Activated CD4-positive, CD25-positive, alpha-beta regulatory T cell treated with anti-CD3 and anti-CD28 coated beads, Interleukin-2, amount 50 U/mL, for 24 hours (primary cell): ENCODE measurements at places on chromosomes 11 and 22.

DNA sequence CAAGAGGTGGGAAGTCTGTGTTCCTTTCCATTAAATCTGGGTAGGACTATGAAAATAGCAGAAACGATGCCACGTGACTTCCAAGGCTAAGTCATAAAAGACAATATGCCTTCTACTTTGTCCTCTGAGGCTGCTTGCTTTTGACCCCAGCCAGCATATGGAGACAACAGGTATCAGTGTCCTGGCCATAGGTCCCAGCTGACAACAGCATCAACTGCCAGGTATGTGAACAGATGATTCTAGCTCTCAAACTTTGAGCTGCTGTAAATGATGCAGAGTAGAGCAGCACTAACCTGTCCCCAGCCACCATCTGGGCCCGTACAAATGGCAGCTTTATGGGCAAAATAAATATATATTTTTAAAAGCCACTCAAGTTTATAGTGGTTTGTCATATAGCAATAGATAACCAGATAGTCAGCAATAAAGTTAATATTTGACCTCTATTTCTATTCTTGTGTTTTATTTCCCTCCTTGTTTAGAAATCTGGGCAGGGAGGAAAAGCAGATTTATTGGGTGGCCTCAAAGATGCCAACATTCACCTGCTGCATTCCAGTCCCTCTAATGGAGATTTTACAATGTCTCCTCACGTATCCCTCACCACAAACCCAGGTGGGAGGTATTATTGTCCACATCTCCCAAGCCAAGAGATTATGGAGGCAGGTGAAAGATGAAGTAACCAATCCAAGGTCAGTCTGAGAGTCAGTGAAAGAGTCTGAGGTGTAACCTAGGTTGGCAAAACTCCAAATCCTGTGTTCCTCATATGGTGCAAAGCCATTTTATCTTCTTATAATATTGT lies 209.6 kb upstream of the LARGE1 start:
- no peak for ATAC-seq

GRCh38 chr11:126723665-126724045 lies 276.9 kb downstream of the KIRREL3 start:
- ATAC-seq: no peak

- peak; percentile 37 for ATAC-seq
These were observed at the start of gene OSM for GRCh38 chr22:30266445-30267381. TSS of gene OSM (minus strand) at chr22:30266851. CDS start at chr22:30266799, 52 bp downstream.

- ATAC-seq: no peak
These were observed 9.0 kb downstream of the PRRG4 start for GRCh38 chr11:32838505-32839274.

- no peak for ATAC-seq
These were observed 199.3 kb downstream of the TBC1D22A start for GRCh38 chr22:46961591-46962295.

GRCh38 chr11:83437939-83438338 lies 151.8 kb upstream of the CCDC90B start:
- no peak for ATAC-seq

- no peak for ATAC-seq
These were observed 378.7 kb downstream of the NTM start for GRCh38 chr11:131749101-131749500.

- ATAC-seq: no peak
These were observed 80.1 kb downstream of the USP35 start for GRCh38 chr11:78268591-78269410.

DNA sequence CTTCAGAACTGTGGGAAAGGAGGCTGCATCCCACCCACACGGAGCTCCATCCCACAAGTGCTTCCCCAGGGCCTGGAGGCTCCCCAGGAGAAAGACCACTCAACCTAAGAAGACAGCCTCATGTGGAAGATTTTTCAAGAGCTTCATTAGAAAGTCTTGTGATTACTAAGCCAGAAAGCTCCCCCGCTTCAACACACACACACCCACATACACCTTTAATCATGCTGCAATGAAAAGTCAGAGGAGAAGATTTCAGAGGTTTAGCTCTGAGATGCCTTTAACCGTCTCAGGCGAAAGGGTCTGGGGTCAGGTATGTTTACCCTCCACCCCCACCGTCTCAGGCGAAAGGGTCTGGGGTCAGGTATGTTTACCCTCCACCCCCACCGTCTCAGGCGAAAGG lies 634.5 kb upstream of the B3GAT1 start:
- ATAC-seq: no peak

GRCh38 chr11:112085822-112086421 lies 634 bp downstream of the TIMM8B start:
- ATAC-seq: peak; percentile 53

DNA sequence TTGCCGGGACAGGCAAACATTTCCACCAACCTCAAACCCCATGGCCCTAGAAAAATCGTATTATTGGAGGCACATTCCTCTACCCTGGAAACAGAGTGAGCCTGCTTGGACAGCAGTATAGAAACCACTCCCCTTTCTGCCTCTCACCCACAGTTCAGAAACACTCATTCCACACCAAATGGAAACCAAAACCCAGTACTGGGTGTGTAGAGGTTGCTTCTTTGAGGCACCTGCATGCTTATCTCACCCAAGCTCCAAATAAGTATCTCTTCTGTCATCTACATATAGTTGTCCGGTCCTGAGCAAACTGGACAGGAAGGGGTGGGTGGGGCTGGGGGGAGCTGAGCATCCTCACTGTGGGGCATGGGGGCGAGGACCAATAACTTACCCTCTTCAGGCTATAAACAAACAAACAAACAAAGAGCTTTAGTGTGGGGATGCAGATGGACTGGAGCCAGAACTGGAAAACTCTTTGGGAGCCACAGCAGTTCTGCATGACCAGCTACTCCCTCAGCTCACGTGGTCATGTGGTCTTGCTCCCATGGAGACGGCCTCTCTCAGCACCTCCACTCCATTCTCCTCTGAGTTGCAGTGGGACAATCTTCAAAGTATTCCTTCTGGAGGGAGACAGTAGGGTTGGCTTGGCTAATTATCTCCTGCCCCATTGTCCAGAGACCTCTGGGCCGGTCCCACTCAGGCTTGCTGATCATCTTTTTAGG lies 1.0 kb upstream of the PLAAT2 start:
- ATAC-seq: peak; percentile 34

DNA sequence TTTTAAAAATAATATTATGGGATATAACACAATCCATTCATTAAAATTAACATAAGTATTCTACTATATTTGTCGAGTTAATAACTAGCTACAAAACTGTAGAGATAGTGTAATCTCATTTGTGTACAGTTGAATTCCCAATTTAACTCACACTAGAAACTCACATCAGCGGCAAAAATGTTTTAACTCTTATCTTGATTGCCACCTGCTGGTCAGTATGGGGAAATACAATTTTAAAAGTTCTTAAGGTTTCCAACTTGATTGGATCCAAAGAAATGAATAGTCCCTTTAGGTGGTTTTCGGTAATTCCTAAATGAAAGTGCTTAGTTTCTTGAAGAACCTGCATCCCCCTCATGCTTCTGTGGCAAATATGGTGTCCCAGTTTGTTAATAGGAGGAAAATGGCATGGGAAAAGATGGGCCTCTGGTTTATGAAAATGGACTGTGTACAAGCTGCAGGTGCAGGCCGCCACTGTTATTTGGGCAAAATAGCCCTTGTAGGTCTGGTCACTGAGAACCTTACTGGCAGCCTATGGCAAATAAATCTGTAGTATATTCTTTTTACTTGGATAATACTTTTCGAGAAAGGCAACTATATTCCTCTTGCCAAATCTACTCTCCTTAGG lies 33.7 kb upstream of the SLC17A6 start:
- no peak for ATAC-seq

DNA sequence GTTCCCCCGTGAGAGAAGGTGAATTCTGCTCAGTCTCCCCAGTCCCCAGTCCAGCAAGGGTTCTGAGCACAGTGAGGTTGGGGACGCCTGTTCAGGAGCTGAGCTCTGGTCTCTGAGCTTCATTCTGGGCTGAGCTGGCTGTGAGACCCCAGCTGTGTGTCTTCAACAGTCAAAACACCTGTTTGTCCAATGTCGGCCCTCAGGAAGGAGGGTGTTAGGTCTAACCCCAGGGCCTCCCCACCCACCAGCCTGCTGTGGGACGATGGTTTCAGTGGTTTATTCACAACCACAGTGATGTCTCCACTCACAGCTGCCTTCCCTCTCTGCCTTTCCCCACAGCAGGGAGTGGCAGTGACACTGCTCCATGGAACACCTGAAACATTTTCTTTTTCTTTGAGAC lies 1282.9 kb downstream of the TBC1D22A start:
- no peak for ATAC-seq

GRCh38 chr22:34105461-34106062 lies 185.3 kb upstream of the LARGE1 start:
- no peak for ATAC-seq

GRCh38 chr11:27874998-27875830 lies 175.0 kb upstream of the BDNF start:
- ATAC-seq: no peak

DNA sequence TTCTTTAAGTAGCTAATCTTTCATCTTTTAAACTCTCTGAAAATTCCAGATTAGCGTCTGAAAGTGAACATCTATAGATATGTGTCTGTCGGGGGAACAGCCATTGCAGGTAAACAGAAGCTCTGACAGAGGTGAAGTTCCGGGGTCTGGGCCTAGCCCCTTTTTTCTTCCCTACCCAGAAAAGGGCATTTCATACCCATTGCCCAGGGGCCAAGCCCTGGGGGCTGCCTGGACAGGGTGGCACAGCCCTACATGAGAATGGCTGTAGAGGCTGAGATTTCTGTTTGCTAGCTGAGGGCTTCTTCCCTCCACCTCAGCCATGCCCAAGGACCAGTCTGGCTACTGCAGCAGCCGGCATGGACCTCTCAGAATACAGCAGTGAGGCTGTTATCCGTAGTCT lies 327.0 kb upstream of the PLET1 start:
- no peak for ATAC-seq

GRCh38 chr11:128776069-128776423 lies 82.2 kb downstream of the FLI1 start:
- ATAC-seq: peak; percentile 63

DNA sequence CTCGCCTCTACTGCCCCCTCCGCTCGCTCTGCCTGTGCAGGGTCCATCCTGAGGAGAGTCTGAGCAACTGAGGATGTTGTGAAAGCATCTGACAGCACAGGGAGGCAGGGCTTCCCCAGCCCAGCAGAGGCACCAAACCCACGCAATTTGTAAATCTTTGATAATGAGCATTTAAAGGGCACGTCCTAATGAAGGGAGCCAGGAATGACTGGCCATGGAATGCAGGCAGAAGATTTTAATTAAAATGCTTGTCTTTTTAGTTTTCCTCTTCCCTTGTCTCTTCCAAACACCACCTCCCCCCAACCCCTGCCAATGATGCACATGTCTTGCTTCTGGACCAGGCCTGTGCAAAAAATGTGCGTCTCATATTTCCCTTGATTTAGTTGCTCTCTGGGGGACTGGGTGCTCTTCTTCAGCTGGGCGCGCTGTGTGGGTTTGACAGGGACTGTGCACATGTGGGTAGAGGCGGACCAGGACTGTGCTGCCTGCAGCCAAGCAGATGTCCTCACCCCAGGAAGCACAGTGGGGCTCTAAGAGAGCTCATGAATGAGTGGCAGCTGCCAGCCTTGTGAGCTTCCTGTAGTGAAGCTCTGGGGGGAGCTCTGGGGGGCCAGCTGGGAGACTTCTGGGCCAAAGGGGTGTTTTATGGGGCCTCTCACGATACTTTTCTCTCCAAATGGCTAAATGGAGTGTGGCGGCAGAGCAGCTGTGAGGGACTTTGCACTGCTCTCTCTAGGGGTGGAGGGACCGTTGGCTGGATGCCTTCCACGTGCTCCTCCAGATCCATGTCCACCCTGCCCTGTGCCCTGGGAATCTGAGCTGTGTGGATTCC lies 273.5 kb downstream of the ST3GAL4 start:
- no peak for ATAC-seq

- no peak for ATAC-seq
These were observed 12.2 kb downstream of the MPPED2 start for GRCh38 chr11:30573951-30574350.

DNA sequence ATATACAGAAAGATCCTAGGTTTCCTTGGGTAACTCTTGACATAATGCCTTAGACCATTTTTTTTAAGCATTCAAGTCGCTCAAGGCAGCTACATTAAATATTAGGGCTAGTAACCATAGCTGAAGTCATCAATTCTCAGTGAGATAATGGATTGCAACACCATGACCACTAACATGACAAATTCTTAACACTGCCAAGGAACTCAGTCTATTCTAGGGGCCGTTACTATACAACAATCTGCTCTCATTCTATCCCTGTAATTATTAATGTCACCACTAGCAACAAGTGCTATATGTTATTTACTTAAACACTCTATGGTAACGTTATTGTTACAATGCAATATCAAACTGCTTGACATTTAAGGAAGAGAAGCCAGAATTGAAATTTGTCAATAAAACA lies 3.2 kb upstream of the STK33 start:
- ATAC-seq: no peak

DNA sequence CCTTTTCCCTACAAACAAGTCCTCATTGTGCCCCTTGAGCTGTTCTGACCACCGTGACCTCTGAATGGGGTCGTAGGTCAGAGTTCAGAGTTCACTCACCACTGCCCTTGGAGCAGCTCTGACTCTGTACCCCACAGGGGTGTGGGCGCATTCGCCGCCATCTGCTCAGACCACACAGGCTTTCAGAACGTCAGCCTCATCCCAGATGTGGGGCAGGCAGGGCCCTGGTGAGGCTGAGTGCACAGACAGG lies 14.8 kb upstream of the MUC5B start:
- no peak for ATAC-seq

- ATAC-seq: no peak
These were observed 33.3 kb downstream of the ELF5 start for GRCh38 chr11:34480314-34480713.

DNA sequence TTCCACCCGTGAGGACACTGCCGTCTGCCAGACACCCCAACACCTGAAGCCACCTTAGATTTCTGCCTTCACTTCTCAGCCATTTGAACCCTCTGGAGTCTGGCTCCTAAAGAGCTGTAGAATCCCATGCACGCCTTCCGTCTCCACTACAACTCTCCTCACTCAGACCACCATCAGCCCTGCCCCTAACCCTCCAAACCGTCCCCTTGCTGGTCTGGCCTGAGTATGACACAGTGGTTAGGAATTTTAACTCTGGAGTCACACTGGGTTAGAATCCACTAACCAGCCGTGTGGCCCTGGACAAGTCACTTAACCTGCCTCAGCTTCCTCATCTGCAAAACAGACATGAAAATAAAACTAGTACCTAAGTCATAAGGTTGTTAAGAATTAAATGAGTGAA lies 3.0 kb downstream of the CNIH2 start:
- no peak for ATAC-seq

GRCh38 chr11:11521306-11522002 lies 100.4 kb downstream of the GALNT18 start:
- no peak for ATAC-seq

DNA sequence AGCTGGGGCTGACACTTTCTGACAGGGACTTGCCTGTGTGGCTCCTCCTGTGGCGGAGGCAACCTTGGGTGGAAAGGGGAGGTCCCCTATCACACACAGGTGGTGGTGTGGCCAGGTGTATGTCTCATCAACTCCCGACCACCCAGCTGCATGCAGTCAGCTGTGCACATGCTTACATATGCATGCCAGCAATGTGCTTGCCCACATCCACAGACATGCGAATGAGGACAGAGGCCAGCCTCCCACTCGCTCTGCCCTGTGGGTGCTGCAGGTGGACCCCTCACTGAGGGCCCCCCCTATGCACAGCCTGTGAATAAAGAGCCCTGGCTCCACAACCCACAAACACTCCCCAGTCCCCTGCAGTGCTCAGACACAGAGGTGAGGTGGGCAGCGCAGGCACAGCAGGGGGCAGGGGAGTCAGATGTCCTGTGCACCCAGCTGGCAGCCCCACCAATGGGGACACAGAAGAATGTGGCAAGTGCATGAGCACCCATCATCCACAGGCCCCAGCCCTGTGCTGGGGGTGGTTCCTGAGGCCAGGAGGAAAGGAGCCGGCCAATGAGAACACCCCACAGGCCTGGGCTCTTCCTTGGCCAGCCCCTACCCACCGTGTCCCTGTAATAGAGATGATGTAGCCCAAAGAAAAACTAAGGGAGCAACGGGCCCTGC lies 9.5 kb downstream of the GNB1L start:
- no peak for ATAC-seq
